ENCODE measurements at places on chromosomes 4 and X. TPM values are rescaled to one million over a fixed set of nuclear protein-coding genes. Genes with fewer than 3 reads are reported as not detected.
A peak's percentile ranks its signal among the peaks of the same experiment; 100 is the strongest.

DNA sequence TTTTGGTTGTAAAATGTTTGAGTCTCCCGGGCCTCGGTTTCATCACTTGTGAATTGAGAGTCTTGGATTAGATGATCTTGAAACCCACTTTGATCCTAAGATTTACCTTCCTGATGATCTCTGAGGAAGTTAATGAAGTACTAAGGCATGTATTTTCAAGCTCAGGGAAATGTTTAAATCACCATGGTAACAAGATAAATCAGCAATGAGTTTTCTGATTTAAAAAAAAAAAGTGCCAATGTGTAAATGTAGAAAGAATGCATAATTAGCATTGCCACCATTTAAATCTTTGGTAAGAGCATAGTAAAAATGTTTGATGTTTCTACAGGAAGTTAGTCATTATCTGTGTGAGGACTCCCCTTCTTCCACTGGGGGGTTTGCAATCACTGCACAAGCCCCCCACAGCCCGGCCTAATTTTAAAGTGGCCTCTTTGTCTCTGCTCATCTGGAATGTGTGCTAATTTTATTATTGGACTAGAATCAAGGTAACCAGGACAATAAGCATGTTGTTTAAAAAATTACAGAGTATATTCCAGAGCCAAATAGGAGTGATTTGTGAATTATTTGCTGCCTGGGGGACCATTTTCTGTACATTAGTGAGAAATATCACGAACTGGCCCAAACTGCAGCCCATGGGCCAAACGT lies 93.6 kb downstream of the SLC34A2 start:
- DNase-seq: no peak
- H3K27me3 ChIP-seq: no peaks in the 10 kb centered on the region
- H3K4me3 ChIP-seq: no peak overlapping the region
- H3K36me3 ChIP-seq: peaks cover 21% of the 10 kb centered on the region
- no peaks in the 10 kb centered on the region for H3K4me1 ChIP-seq

RHOH gene
- polyA plus RNA-seq: 82.0 TPM

ZIC3 gene
- not detected for polyA plus RNA-seq

DNA sequence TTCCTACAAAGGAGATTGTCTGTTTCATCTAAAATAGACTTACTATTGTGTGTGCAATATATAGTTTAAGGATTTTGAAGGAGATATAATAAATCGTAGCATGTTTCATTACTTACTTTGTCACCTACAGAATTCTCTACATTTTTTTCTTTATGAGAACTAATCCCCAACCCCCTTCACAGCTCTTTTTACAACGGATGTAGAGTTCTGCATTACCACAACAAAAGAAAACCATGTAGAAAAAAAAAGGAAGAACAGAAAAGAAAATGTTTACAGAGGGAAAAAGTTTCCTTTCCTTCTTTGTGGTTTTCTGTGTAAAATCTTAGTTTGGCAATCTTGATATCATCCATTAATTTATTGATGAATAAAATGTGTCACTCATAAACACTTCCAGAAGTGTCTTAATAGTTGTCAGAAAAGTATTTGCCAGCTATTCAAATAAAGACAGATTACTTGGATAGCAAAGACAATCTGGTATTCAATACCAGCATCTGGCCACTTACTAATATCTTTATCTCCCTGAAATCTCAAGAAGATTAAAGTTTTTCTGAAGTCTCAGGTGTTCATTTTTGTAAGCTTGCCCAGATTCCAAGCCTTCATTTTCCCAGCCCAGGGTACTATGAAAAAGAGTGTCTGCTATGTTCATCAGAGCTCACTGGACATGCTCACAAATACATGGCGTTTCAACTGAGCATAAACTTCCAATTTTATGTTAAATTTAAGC lies 806.8 kb downstream of the PCDH19 start:
- peaks cover 2% of the 10 kb centered on the region for H3K27me3 ChIP-seq
- no peaks in the 10 kb centered on the region for H3K4me1 ChIP-seq
- no peaks in the 10 kb centered on the region for H3K36me3 ChIP-seq
- no peak for DNase-seq
- no peak overlapping the region for H3K27ac ChIP-seq
- H3K4me3 ChIP-seq: no peak overlapping the region

- no peaks in the 10 kb centered on the region for H3K36me3 ChIP-seq
- no peak overlapping the region for H3K4me3 ChIP-seq
- peaks cover 3% of the 10 kb centered on the region for H3K27me3 ChIP-seq
- no peak overlapping the region for H3K27ac ChIP-seq
- DNase-seq: peak; percentile 11
These were observed 25.5 kb upstream of the MORC4 start for GRCh38 chrX:107025545-107025944.

CLDN22 gene
- not detected for polyA plus RNA-seq

GRCh38 chrX:151396042-151396824 lies 773 bp upstream of the VMA21 start:
- H3K4me3 ChIP-seq: peak overlapping the region; percentile 74
- H3K27me3 ChIP-seq: peaks cover 19% of the 10 kb centered on the region
- peak overlapping the region; percentile 98 for H3K27ac ChIP-seq
- no peak for DNase-seq
- peaks cover 77% of the 10 kb centered on the region for H3K4me1 ChIP-seq

DNA sequence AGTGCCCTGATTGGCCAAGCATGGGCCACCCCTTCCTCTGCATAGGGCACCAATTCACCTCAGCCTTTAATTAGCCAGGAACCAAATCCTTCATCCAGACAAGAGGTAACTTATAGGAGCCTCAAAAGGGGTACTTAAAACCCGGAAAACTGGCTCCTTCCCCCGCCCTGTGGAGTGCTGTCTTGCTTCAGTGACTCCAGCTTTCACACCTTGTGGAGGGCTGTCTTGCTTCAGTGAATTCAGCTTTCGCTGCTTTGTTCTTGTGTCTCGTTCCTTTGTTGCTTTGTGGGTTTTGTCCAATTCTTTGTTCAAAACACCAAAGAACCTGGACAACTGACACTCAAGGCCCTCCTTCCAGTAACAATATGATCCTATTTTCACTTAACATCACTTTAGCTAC lies 82.2 kb upstream of the FRG1 start:
- no peaks in the 10 kb centered on the region for H3K27me3 ChIP-seq
- DNase-seq: no peak
- H3K36me3 ChIP-seq: peaks cover 6% of the 10 kb centered on the region
- H3K27ac ChIP-seq: no peak overlapping the region
- no peak overlapping the region for H3K4me3 ChIP-seq

DNA sequence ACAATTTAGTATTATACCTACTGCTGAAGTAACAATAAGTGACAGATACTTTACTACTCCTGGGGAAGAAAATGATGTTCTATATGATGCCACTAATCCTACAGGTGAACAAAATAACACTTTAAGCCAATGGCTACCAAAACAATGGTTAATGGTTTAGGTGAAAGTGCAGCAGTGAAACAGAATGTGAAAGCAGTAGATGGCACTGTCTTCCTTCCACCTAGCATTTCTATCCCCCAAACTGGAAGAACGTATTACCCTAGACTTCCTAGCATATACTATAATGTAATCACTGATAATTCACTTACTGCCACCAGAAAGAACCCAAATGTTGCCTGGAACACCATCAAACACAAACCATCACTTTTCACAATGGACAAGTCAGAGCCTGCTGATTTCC lies 18.9 kb upstream of the CABS1 start:
- H3K27me3 ChIP-seq: peaks cover 2% of the 10 kb centered on the region
- H3K36me3 ChIP-seq: no peaks in the 10 kb centered on the region
- no peak overlapping the region for H3K27ac ChIP-seq
- DNase-seq: no peak
- no peaks in the 10 kb centered on the region for H3K4me1 ChIP-seq
- no peak overlapping the region for H3K4me3 ChIP-seq

- DNase-seq: no peak
- H3K36me3 ChIP-seq: no peaks in the 10 kb centered on the region
- no peaks in the 10 kb centered on the region for H3K4me1 ChIP-seq
- H3K27me3 ChIP-seq: no peaks in the 10 kb centered on the region
These were observed 24.1 kb upstream of the OCIAD2 start for GRCh38 chr4:48930654-48931053.

- H3K27ac ChIP-seq: no peak overlapping the region
- peak overlapping the region; percentile 80 for H3K4me3 ChIP-seq
- H3K27me3 ChIP-seq: no peaks in the 10 kb centered on the region
- peak; percentile 53 for DNase-seq
- no peaks in the 10 kb centered on the region for H3K36me3 ChIP-seq
These were observed 26.3 kb downstream of the UTP14A start for GRCh38 chrX:129932016-129932820.
